ENCODE measurements at places on chromosomes 3 and 15.

DNA sequence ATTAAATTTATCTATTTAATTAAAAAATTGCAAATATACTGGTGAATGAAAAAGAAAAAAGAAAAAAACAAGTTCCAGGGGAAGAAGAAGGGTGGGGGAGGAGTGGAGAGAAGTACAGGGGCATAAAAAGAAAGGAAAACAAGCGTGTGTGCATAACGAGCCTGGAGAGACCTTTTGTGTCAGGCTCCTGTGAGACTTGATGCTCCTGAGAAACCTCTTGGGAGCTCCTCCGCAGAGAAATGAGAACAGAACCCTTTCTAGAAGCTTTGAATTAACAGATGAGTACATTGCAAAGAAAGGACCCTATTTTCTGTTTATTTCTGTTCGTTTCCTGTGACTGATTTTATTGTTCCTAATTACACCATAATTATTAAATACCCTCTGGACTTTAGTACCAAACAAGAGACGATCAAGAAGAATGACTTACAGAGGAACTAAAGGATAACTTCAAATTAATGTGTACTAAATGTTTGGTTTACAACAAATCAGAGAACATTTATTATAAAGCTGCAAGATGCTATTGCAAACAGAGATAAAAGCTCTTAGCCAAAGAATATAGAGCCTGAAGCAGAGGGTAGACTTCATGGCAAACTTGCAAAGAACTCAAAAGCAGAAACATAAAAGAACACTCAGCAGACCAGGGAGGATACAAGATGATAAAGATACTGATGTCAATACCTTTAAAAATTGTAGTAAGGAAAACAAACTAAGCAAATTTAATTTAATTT, 74.7 kb downstream of the DPPA2 start:
- no peak for DNase-seq

GRCh38 chr15:98996169-98996568, 11.4 kb downstream of the PGPEP1L start:
- DNase-seq, result no peak

GRCh38 chr3:31240874-31241273, 291.9 kb upstream of the STT3B start:
- no peak for DNase-seq

DNA sequence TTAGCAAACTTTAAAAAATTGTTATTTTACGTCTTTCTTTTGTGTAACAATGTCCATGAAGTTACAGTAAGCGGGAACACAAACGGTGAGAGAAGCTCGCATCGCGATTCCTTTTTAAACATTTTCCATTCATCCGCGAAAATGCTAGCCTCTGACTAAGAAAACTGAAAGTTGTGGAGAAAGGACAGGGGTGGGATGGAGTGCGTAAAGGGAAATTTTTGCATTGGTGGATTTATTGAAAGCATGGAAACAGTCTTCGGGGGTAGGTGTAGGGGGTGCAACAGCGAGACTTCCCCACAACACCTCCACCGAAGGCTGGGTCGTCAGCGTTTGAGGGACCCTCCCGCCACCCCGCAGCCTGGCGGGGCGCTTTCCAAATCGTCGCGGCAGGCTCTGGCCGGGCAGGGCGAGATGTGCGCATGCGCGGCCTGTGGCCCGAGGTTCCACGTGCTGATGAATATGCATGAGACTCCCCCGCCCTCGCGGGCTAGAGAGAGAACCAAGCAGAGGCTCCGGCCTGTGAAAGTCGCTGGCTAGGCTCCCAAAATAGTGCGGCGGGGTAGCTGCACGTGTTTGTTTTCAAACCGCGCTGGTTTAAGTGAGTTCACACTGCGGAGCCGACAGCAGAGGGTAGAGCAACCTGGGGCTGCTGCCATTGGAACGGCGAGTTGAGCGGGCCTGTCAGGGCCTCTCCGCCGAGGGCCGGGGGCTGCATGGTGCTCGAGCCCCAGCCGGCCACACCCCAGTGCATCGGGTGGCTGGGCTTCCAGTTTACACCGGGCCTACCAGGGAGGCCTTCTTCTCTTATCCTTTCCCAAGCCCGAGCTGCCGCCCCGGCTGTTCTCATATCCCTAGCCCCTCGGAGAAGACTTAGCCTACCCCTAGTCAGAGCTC, 9.9 kb downstream of the ZIC1 start:
- DNase-seq, result no peak

- DNase-seq, result no peak
Observed at GRCh38 chr3:66538390-66538789, 37.6 kb upstream of the LRIG1 start.

DNA sequence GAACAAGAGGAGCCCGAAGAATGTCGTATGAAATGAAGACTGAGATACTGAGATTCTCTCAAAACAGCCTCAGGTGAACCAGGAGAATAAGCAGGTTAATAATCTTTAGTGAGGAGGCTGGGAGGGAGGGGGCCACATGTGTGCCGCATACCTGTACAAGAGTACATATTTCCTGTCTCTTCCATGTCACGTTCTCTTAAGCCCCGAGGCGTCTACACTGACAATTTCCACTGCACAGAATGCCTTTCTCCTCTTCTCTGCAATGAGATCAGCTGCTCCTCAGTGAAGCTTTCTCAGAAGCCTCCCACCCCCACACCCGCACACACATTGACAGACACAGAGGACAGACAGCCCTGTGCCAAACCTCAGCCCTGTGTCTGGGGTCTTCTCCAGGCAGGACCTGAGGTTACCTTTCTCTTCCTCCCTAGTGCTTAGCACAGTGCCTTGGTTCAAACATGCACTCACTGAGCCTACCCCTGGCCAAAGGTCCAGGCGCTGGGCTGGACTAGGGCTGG, 55.4 kb downstream of the PDZRN3 start:
- DNase-seq, result no peak

GRCh38 chr3:72058493-72059081, 273.6 kb upstream of the PROK2 start:
- DNase-seq, result peak; percentile 20

GRCh38 chr3:15171096-15171495, 35.0 kb upstream of the CAPN7 start:
- DNase-seq, result no peak

DNA sequence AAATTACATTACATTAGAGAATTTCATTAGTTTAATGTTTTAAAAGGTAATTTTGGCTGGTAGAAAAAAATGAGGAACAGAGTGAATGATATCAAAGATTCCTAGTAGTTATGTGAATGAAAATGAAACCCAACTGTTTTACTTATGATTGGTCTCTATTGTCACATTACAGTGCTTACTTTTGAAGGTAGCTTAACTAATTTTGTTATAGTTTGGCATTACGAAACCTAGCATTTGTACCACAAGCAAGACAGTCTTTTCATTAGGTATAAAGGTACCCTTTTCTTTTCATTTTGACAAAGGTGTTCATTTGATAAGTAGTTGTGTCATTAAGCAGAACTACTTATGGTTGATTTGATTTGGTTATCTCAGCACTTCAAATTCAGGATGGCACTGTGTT, 6.9 kb downstream of the SELENOT start:
- DNase-seq, result no peak

GRCh38 chr15:100050877-100051786, 290.6 kb downstream of the ADAMTS17 start:
- no peak for DNase-seq

- no peak for DNase-seq
Observed at GRCh38 chr15:36484038-36484778, 95.2 kb upstream of the CDIN1 start.

- no peak for DNase-seq
Observed at GRCh38 chr3:194255252-194256039, 95.7 kb downstream of the CPN2 start.

- no peak for DNase-seq
Observed at GRCh38 chr3:57756528-57757401, 656 bp downstream of the SLMAP start.

GRCh38 chr3:47394140-47394870, 13.5 kb downstream of the PTPN23 start:
- DNase-seq, result no peak

DNA sequence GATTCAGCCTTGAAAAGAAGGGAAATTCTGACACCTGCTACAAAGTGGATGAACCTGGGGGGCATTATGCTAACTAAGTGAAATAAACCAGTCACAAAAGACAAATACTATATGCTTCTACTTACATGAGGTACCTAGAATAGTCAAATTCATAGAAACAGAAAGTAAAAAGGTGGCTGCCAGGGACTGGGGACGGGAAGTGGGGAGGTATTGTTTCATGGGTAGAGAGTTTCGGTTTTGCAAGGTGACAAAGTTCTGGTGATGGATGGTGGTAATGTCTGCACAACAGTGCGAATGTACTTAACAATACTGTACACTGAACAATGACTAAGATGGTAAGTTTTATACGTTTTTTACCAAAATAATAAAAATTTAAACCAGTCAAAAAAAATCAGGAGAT, 4.8 kb downstream of the IDH2 start:
- DNase-seq, result no peak

- no peak for DNase-seq
Observed at GRCh38 chr3:6035626-6036025, 825.3 kb upstream of the GRM7 start.

GRCh38 chr15:90512276-90512675, 17.4 kb upstream of the CRTC3 start:
- DNase-seq, result no peak

GRCh38 chr3:151561878-151562277, 101.0 kb upstream of the IGSF10 start:
- no peak for DNase-seq

- no peak for DNase-seq
Observed at GRCh38 chr15:43168192-43169107, 16.8 kb upstream of the CCNDBP1 start.

- no peak for DNase-seq
Observed at GRCh38 chr3:22175947-22176346, 424.9 kb upstream of the ZNF385D start.

All from NCI-H2171 (cell line).